GM10248 (cell line): ENCODE measurements at places on chromosomes 1 and 21.

- no peak for DNase-seq
These were observed 26.4 kb downstream of the PLXNA2 start for GRCh38 chr1:208217781-208218180.

- DNase-seq, result no peak
These were observed 247.3 kb downstream of the PLPP3 start for GRCh38 chr1:56331892-56332567.

GRCh38 chr21:17915976-17916375 is 96.8 kb upstream of the C21orf91 start:
- no peak for DNase-seq

DNA sequence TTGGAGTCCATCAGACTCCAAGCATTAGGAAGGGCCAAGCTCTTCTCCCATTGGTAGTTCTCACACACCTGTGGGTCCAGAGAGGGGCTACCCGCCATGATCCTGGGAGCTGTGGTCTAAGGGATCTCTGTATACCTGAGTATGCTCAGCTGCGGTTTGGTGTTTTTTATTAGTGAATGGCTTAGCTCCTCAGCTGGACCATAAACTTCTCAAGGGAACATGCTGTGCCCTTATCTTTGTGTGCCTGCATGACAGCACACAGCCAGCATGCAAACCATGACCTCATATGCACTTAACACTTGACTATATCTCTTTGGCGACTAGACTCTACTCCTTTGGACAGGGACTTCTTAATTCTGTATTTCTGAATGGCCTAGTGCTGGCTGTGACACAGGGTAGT is 94.5 kb downstream of the CD58 start:
- DNase-seq, result no peak

- no peak for DNase-seq
These were observed 75.1 kb upstream of the DPH5 start for GRCh38 chr1:101100674-101101073.

DNA sequence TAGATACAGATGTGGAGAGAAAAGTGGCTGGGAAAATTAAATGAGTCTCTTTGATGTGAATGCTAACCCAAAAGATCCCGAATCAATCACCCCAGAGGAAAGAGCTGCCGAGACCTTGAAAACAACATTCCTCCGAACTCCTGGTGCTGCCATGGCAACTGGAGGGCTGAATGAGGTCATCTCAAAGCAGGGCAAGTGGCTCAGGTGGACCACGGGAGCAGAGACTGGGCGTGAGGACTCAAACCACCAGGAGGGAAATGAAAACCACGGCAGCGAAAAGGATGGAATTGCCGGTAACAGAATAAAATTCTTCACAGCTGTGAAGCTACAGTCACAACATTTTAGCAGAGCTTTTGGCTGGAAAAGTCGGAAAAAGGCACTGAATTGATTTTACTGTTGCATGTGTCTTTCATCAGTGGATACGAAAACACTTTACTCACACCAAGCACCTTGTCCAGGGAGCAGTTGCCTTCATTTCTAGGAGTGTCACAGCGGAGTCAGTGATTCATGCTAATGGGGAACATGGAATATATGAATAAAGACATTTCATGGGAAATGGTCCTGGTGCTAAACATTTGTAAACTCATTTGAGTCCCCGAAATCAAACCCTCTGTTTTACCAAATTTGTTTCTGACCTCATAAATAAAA is 23.2 kb upstream of the BECN2 start:
- DNase-seq, result no peak

DNA sequence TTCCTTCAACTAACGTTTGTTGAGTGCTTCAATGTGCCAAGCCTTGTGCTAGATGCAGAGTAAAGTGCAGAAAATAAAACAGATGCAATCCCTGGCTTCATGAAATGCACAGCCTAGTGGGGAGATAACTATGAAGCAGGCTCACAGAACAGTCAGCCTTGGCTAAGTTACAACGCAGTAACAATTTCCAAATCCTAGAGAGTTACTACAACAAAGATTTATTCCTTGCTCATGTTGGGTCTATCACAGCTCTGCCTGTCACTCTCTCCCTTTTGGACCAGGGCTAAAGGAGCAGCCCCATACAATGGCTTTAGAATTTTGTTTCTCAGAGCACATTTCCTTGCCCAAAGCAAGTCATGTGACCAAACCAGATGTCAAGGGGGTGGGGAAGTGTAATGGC is 359.8 kb downstream of the ZNF326 start:
- no peak for DNase-seq
